Activated T-cell treated with anti-CD3 and anti-CD28 coated beads, Interleukin-2, amount 50 U/mL, for 1 hour (primary cell): ENCODE measurements at places on chromosomes 5 and 9.

DNA sequence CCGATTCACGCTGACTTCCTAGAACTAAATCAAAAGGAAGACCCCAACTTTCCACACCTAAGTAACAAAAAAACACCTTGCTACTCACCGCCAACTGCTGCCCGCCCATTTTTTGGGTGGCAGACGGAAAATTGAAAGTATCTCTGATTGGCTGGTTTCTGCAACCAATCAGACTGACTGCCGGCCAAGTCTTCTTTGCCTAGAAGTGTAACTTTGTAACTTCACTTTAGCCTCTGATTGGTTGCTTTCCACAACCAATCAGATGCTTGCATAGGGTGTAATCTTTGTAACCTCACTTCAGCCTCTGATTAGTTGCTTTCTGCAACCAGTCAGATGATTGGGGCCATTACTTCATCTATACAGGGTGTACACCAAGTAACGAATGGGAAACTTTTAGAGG lies 42.6 kb upstream of the ANKH start:
- DNase-seq: no peak

DNA sequence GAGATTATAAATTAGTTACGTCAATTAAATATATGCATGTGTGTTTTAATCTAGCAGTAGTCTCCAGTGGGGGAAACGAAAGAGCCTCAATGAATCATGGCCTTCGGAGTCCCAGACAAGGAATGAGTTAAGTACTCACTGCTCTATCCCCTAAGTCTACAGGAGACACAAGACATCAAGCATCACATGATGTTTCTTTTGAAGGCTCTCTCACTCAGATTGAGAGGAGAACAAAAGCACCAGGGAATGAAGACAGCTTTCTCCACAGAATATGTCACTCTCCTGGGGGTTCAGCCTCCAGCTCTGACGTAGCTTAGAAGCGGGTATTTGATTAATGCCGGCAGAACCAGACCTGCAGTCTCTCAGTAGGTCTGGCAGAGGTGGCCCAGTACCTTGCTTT lies 381.4 kb downstream of the ACTL7B start:
- DNase-seq: no peak

- no peak for DNase-seq
These were observed 98.5 kb downstream of the NR3C1 start for GRCh38 chr5:143304836-143305475.

DNA sequence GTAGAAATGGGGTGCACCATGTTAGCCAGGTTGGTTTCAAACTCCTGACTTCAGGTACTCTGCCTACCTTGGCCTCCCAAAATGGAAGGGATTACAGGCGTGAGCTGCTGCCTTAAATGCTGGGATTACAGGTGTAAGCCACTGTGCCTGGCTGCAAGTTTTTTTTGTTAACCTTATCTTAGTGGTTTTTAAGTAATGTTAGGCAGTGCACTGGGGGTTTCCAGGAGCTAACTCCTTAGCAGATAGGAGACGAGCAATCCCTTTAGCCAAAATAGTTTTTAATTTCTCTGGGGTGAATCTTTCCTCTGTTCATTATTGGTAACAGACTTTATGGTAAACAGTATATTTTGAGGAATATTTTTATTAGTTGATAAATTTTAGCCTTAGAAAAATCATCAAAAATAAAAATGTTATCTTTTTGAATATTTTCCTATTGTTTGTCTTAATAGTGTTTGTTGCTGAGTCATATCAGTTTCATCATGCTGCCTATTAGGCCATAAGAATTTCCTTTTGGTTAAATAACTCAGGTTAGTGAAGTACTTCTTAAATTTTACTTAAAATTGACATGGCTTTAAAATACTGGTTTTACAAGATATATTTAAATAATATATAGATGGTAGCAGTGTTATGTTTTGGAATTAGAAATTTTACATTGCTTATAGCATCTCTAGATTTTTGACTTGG lies 37.9 kb downstream of the LMNB1 start:
- DNase-seq: no peak

GRCh38 chr9:8643464-8643863 lies 843.9 kb upstream of the DMAC1 start:
- DNase-seq: no peak

DNA sequence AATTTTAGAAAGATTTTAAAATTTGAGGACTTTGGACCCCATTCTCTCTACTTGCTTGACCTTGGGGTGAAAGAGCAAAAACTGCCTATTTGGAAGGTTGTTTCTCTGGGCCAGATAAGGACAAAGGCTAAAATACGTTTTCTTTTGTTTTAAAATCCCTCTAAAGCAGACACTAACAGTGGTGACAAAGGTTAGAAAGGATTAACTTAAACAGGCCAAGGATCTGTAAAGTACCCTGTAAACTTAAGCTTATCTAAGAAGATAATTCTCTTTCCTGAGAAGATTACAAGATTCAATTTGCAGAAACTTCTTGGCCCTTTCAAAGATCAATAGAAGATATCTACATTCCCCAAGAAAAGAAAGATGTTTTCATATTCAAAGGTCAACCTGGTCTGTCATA lies 12.1 kb downstream of the TRPM6 start:
- no peak for DNase-seq
